Stimulated activated CD4-positive, alpha-beta T cell treated with anti-CD3 and anti-CD28 coated beads, Interleukin-15, amount 100 ng/mL, for 48 hours (primary cell): ENCODE measurements at places on chromosomes 6 and 20.

DNA sequence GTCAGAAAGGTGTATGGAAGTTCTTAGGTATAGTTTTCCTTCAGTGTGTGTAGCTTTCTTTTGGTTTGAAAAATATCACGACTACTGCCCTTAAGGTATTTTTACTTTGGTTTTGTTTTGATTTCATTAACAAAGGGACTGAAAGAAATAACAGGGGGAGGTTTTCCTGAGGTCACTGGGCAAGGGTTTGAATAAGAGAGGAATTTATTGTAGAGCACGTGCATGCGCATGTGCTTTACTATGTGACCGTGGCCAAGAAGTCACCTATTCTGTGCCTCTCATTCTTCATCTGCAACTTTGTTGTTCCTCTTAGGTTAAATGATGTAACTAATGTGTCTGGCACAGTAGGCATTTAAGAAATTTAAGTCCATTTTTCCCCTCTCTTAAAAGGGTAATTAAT, 4.1 kb upstream of the MAN1A1 start:
- no peak for DNase-seq

DNA sequence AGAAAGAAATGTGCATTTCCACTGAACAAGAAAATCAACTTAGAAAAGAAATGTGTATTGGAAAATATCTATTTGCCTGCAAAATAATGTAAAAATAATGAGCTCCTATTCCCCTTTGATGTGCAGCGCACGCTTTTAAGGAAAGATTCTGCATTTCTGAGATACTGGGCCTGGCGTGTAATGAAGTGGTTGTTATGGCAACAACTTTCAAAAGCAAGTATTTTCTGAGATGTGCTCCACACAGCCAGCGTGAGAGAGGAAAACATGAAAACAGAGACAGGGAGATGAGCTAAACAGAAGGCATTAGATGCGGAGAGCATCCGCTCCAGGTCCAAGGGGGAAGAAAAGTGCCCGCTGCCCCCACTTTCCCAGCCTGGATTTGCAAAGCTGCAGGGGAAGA, 39.1 kb upstream of the GTSF1L start:
- no peak for DNase-seq

- no peak for DNase-seq
Observed at GRCh38 chr6:36947570-36948351, 6.8 kb upstream of the PI16 start.

- DNase-seq = no peak
Observed at GRCh38 chr6:159180001-159180400, 10.8 kb downstream of the FNDC1 start.

DNA sequence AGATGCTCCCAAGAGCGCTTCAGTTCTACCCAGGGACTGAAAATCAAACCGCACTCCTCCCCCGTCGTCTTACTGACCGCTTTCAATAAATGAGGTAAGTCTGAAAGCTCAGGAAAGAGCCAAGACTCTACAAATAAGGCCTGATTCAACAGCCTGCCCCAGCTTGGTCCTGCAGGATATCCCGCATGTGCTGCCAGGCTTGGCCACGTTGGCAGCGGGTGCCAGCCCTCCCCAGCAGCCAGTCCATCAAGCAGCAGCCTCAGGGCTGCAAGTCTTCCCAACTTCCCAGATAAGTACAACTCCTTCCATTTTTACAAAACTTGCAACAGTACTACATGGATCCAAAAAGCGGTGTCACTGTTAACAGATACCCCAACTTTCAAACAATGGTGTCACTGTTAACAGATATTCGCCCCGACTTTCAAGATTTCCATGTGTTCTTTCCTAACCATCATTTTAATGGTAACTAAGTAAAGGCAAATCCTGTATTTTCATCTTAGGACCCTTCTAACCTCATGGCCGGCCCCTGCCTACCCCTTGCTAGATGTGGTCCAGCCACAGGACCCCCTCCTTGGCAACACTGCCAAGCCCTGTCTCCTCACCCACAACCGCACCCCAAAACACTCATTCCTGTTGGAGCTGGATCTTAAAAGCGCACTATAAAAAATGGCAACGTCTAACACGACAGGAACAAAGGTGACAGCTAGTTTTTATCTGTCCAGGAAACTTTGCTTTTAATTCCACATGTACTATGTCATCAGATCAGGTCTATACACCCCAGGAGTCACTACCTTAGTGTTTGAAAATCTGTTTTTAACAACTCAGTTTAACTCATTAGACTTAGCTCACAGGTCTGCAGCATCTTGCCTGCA, 28.0 kb downstream of the DIDO1 start:
- DNase-seq = no peak

GRCh38 chr6:45965792-45966191, 49.9 kb downstream of the CLIC5 start:
- no peak for DNase-seq
